ENCODE measurements at places on chromosomes 7 and 10.

- no peak for DNase-seq
Measured at GRCh38 chr10:114749510-114749909, 72.1 kb upstream of the FHIP2A start.

DNA sequence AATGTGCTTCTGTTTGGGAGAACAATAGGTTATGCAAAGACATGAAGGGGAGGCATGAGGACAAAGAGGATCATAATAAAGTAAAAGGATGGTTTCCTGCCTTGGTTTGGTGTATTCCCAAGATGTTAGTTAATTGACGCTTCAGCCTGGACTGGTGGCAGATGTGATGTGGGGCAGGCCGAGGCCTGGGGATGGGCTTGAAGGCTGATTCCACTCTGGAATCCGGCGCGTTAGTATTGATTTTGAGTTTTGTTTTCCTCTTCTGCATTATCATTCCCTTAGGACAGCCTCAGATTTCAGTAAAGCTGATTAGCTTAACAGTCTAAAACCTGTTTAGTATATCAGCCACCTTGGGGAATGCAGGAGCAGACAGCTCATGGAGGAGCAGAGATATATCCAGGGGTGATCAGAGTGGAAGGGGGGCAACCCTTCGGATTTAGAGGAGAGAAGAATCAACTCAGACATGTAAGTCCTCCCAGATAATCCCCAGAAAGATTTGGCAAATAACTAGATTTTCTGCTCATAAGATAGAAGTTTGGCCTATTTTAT lies 159.8 kb upstream of the MTPN start:
- DNase-seq: no peak

- DNase-seq: no peak
Measured at GRCh38 chr7:83769407-83769806, 120.5 kb upstream of the SEMA3E start.

DNA sequence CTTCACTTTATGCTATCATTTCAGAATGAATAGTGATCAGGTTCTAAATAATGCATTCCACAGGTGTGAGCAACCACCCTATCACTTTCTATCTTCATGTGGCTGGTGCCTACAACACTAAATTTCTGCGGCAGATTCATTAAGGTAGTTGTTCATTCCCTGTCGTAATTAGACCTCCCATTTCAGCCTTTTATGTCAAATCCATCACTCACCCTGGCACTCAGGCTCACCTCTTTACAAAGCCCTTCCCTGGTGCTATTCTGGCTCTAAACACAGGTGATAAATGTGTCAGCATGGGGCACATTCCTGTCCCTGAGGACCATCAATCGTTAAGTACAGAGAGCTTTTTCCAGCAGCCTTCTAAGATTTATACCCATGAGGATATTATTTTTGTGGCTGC lies 300.0 kb upstream of the C7orf33 start:
- DNase-seq: peak; percentile 10

DNA sequence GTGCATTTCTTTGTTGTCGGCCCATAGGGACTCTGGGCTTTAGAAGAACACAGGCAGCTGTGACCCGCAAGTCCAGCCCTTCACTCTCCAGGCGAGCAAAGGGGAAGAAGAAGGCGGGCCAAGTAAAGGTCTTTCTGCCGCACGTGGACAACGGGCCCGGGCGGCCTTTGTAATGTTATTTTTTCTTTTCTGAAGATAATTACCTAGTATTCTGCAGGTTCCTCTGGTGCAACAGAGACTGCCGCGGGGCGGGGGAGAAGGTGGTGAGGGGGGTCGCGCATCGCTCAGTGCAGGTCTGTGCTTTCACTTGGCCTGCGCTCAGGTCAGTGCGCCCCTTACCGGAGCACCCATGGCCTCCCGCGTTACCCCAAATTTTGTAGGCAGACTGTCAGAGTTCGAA lies 7.1 kb upstream of the TBX20 start:
- no peak for DNase-seq

DNA sequence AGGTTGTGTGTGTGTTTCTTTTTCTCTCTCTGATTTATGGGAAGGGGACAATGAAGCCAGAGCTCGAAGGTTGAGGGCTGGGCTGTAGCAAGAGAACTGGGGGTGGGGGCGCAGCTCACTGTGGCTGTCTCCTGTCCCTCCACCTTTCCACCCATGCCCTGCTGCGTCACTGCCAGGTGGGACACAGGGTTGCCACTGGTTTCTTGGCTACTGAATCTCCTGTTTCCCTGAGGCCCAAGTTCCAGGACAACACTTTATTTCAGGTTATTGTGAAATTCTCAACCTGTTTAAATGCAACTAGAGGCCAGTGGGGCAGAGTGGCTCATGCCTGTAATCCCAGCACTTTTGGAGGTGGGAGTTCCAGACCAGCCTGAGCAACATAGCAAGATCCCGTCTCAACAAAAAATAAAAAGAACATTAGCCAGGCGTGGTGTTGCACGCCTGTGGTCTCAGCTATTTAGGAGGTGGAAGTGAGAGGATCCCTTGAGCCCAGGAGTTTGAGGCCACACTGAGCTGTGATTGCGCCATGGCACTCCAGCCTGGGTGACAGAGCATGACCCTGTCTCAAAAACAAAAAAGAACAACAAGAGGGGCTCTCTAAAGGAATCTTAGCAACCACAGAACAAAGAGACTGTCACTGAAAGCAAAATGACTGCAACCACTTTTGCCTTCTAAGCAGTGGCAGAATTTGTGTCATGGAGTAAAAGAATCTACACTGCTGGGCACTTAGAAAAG lies 22.6 kb downstream of the TBATA start:
- DNase-seq: no peak

- no peak for DNase-seq
Measured at GRCh38 chr7:95527776-95528250, 42.1 kb downstream of the ASB4 start.

DNA sequence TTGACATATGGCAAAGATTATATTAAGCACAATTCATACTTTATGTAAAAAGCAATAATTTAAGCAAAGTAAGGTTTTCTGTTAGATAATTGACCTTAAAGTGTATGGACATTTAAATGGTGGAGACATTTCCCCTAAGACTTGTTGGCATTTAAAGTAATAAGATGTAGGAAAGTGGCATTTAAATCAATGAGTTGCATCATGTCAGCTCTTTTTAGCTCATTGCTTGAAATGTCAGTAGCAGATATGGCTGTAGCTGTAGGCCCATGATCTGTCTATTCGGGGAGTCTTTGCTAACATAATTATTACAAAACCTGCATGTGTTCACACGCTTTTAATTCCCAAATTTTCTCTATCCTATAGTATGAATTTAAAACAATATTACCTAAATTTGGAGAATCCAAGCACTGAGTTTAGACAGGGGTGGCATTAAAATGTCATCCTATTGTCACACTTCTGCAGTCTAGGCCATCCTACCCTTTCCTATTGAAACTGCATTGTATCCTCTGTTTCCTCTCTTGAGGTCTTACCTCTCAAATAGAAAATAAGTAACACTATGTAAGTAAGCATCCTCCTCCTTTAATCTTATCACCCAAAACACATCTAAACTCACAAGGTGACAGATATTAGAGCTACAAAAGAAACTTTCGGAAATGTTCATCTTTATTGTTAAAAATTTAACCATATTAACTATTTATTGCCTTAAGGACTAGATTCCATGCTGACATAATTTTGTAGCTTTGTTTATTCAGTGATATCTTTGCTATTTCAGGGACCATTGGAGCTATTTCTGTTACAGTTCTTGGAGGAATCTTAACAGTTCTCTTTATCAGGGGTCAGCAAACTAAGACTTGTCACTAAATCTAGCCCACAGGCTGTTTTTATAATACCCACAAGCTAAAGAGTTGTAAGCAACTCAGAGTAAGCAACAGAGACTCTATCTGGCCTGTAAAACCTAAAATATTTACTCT lies 91.2 kb downstream of the LCOR start:
- DNase-seq: no peak

DNA sequence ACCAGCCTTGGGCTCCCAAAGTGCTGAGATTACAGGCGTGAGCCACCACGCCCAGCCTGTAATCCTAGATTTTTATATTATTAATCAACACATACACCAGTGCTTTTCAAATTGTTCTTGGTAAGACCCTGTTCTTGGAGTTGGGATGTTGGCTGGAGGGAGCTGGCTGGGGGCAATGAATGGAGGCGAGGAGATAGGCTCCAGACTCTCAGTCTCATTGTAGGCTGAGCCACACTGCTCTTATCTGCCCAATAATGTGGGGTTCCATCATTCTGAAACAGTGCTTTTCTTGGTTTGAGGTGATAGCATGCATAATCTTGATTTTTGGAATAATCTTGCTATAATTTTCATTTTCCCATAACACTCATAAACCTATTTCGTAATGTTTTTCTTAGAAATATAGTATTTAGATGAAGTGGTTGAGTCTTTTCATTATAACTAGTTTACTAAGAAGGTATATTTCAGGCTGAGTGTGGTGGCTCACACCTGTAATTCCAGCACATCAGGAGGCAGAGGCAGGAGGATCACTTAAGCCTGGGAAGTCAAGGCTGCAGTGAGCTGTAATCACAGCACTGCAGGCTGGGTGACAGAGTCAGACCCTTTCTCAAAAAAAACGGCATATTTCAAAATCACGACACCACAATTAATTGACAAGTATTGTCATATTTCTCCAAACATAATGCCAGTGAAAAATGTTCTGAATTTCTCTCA lies 65.1 kb upstream of the LYZL2 start:
- no peak for DNase-seq

- DNase-seq: no peak
Measured at GRCh38 chr7:37097983-37098382, 350.7 kb downstream of the ELMO1 start.

- peak; percentile 65 for DNase-seq
Measured at GRCh38 chr7:77395626-77396025, 20.5 kb downstream of the GSAP start.

- DNase-seq: no peak
Measured at GRCh38 chr10:4725917-4726606, 99.9 kb upstream of the AKR1E2 start.

- no peak for DNase-seq
Measured at GRCh38 chr10:86261941-86262687, 104.5 kb downstream of the GRID1 start.

Data from NCI-H1105 treated with DMSO at 0.1 percent for 48 hours (cell line).